PC-3 (cell line): ENCODE measurements at places on chromosomes 12 and 14. TPM values are rescaled to one million over a fixed set of nuclear protein-coding genes. Genes with fewer than 3 reads are reported as not detected.

Gene FGD6
- 14.2 and 14.3 TPM in 2 replicates for total RNA-seq

DNA sequence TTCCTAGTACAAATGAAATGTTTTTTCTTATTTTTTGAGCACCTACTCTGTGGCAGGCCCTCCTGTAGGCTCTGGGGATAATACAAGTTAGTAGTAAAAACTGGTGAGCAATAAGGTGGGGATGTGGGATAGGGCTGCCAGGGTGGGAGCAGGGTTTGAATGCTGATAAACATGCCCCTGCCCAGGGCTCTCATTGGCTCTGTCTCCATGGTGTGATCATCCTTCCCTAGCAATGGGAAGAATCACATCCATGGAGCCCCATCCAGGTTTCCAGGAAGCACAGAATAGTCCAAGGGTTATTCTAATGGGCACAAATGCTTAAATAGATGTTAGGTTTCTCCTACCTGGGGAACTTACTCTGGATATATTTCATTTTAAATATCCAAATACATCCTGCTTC is 45.5 kb downstream of the GIT2 start:
- H3K27me3 ChIP-seq, result no peaks in the 10 kb centered on the region
- peaks cover 26% of the 10 kb centered on the region for H3K36me3 ChIP-seq
- H3K27ac ChIP-seq, result peak overlapping the region; percentile 66; the same call in 1 of the 2 replicates
- DNase-seq, result no peak
- no peak overlapping the region for H3K4me3 ChIP-seq

- no peaks in the 10 kb centered on the region for H3K36me3 ChIP-seq
- H3K4me3 ChIP-seq, result no peak overlapping the region
These were observed 10.7 kb downstream of the NKX2-1 start for GRCh38 chr14:36509069-36509917.

DNA sequence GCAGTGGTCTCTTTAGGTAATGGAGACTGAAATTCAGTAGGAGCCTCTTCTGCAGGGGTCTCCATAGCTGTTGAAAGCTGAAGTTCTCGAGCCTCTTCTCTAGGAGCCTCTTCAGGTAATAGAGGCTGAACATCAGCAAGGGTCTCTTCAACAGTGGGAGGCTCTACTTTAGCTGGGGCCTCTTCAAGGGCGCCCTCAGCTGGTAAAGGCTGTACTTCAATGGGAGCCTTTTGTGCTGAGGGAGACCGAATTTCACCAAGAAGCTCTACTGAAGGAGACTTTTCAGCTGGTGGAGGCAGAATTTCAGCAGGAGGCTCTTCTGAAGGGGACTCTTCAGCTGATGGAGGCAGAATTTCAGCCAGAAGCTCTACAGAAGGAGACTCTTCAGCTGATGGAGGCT is 1.5 kb downstream of the FSCB start:
- no peak for DNase-seq
- no peak overlapping the region for H3K27ac ChIP-seq
- H3K4me3 ChIP-seq, result no peak overlapping the region

GRCh38 chr12:115506822-115507559 is 770.5 kb downstream of the MED13L start:
- peak; percentile 9 for DNase-seq
- 0 out of 2 replicates have a peak, but pooled peaks cover 2% of the 10 kb centered on the region for H3K27me3 ChIP-seq
- 0 out of 2 replicates have a peak, but pooled peaks cover 4% of the 10 kb centered on the region for H3K4me1 ChIP-seq
- no peaks in the 10 kb centered on the region for H3K36me3 ChIP-seq
- H3K27ac ChIP-seq, result no peak overlapping the region
- no peak overlapping the region for H3K4me3 ChIP-seq

Gene AQP2
- not detected in 2 replicates for total RNA-seq

DNA sequence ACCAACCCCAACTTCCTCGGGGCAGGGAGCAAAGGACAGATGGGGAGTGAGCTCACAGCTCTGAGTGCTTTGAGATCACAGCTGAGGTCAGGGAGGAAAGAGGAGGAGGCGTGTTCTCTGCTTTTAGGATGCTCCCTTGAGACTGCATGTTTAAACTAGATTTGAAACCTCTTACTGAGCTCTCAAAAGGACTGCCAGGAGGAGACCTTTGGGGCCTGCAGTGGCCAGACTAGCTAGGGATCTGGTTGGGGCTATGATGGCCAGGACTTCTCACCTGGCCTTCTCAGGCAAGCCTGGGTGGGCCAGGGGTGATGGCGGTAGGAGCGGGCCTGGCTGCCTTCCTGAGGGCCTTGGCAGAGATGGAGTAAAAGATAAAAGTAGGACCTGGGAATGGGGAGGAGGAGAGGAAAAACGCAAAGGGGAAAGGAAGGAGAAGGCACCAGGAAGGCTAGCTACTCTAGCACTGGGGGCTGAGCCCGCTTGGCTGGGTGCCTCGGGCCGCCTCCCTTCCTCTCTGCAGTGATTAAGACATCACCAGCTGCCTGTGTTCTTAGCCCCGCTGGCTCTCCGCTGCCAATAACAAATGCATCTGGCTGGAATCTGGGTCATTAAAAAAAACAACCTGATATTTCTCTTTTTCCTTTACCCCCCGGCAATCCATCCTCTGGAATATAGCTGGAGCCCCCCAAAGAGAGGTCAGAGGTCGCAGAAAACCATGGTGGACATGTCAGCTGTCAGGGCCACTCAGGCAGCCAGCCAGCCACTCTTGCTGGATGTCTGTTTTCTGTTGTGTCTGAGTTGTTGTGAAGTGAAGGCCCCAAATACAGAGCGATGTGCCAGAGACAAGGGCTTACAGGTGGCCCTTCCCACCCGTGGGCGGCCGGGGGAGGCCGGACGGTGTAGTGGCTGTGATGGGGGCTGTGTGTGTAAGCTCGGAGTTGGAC is 141.3 kb downstream of the TSPAN9 start:
- H3K4me1 ChIP-seq, result no peaks in the 10 kb centered on the region
- H3K27ac ChIP-seq, result no peak overlapping the region
- H3K4me3 ChIP-seq, result no peak overlapping the region
- no peak for DNase-seq
- no peaks in the 10 kb centered on the region for H3K36me3 ChIP-seq

DNA sequence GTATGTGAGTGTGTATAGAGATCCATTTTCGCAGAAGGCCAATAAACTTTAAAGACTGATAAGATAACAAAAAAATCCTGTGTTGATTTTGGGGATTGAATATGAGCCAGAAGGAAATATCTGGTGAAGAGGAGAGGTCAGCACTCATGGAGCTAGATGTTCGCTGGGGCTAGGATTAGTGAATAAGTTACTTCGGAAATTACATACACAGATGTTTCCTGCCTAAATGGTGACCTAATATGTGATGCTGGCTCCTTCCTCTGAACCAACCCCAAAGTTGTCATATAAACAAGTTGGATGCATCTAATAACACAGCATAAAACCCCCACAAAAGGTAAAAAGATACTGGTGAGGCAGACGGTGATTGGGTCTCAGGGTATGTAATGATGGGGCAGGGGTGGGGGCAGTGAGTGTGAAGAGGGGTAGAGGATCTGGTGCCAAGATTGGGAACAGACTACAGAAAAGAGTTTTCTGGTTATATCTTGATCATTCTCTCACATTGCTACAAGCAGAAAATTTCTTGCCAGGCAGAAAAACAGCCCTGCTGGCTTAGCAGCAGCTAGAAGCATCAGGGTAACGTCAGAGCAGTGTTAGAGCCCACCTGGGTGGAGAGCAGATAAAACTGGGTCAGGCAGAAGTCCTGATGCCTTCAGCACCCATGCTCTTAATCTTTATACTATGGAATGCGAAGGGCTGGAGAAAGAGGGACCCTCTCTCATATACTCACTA is 140.4 kb upstream of the GZMB start:
- H3K36me3 ChIP-seq, result no peaks in the 10 kb centered on the region
- H3K4me3 ChIP-seq, result no peak overlapping the region
- no peak overlapping the region for H3K27ac ChIP-seq
- no peak for DNase-seq
- no peaks in the 10 kb centered on the region for H3K4me1 ChIP-seq

DNA sequence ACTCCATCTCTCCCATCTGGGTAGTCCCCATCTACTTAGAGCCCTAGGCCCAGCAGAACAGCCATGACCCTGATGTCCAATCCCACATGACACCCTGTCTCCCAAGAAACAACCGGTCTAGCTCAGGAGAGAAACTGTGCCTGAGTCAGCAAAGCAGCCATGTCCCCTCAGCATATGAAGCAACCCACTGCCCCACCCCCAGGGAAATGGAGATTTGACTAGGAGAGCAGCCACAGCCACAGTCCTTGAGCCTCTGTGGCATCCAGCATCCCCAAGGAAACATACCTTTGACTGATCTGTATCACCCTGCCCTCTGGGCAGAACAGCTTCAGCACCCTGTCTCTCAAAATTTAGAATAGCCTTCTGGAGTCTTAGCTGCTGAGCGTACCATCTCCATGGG is 641.9 kb upstream of the FBXO33 start:
- DNase-seq, result no peak
- H3K4me1 ChIP-seq, result no peaks in the 10 kb centered on the region
- H3K27me3 ChIP-seq, result no peaks in the 10 kb centered on the region

Gene DPY19L2
- total RNA-seq, result 0.33 and 0.98 TPM in 2 replicates

DNA sequence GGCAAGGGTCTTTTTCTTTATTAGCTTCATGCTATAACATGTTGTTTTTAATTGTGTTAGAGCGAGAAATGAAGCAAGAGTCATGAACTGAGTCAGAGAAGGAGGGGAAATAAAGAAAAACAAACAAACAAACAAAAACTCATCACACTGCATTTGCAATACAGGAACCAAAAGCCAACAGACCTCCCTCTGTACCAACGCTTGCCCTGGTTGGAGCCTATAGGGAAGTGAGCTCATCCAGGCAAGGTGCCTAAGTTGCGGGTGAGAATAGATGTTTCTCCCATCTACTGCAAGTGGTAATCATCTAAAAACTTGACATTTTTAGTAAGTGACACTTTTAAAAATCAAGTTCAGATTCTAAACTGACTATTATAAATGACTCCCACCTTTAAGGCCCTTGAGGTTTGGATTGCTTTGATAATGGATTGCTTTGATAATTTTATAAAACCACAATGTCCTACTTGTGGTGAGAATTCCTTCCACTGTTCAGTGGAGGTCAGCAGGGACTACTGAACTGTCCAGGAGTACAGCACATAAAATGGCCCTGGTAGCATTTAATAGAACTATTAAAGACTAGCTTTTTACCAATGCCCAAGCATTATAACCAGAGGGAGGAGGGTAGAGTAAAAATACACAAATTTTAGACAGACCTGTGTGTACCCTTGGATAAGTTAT is 31.3 kb downstream of the SLC38A1 start:
- peaks cover 63% of the 10 kb centered on the region for H3K36me3 ChIP-seq
- no peaks in the 10 kb centered on the region for H3K27me3 ChIP-seq

Gene PTGDR
- total RNA-seq, result not detected in 2 replicates

- no peak overlapping the region for H3K27ac ChIP-seq
- peaks cover 25% of the 10 kb centered on the region for H3K4me1 ChIP-seq
- H3K4me3 ChIP-seq, result no peak overlapping the region
- H3K36me3 ChIP-seq, result no peaks in the 10 kb centered on the region
- peaks cover 22% of the 10 kb centered on the region for H3K27me3 ChIP-seq
These were observed 48.0 kb downstream of the SLC17A8 start for GRCh38 chr12:100404769-100405407.

DNA sequence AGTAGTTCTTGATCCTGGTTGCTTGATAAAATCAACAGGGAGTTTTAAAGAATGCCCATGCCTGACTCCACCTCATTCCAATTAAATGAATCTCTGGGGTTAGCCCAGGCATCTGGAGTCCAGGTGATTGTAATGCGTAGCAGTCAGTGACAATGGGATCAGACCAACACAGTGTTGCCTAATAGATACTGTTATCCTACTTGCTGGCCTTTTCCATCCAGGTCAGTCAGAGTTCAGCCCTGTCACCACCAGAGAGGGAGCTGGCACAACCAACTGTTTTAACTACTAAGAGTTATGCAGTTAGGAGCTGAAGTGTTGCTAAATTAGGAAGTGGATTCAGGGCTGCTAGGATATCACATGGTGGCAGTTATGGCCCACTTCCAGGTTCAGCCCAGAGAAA is 107.1 kb downstream of the GPR135 start:
- H3K36me3 ChIP-seq, result peaks cover 3% of the 10 kb centered on the region; the same call in 1 of the 2 replicates
- peaks cover 74% of the 10 kb centered on the region for H3K4me1 ChIP-seq
- H3K4me3 ChIP-seq, result no peak overlapping the region
- no peaks in the 10 kb centered on the region for H3K27me3 ChIP-seq
- peak; percentile 99 for DNase-seq

DNA sequence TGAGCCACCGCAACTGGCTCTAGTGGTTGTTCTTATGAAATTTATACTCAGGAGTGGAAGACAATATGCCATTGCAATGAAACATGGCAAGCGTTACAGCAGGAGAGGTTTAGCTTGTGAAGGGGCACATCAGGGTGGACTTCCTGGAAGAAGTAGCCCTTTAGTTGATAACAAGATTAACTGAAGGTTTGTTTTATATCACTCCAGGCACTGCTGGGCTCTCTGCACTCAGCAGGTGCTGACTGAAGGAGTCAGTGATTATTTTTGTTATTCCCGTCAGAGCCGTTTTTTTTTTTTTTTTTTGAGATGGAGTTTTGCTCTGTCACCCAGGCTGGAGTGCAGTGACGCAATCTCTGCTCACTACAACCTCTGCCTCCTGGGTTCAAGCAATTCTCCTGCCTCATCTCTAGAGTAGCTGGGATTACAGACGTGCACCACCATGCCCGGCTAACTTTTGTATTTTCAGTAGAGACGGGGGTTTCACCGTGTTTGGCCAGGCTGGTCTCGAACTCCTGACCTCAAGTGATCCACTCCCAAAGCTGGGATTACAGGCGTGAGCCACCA is 17.6 kb upstream of the GPR68 start:
- H3K4me3 ChIP-seq, result no peak overlapping the region
- no peaks in the 10 kb centered on the region for H3K36me3 ChIP-seq
- H3K27ac ChIP-seq, result no peak overlapping the region

DNA sequence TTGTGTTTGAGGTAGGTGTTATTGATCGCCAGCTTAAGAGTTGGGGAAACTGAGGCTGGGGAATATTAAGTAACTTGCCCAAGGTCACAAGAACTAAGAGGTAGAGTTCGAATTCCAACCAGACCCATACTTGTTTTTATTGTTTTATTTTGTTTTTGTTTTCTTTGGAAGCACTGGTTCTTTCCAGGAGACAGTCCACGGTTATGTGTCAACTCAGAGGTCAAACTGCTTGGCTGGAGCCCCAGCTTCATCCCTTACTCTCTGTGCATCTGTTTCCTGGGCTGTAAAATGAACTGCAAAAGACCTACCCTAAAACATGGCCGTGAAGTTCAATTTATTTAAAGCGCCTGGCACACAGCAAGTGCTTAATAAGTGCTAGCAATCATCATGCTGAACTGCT is 74.4 kb upstream of the MAP1LC3B2 start:
- H3K27ac ChIP-seq, result no peak overlapping the region
- no peak for DNase-seq
- no peak overlapping the region for H3K4me3 ChIP-seq

GRCh38 chr12:122161682-122162081 is 12.3 kb downstream of the IL31 start:
- H3K36me3 ChIP-seq, result no peaks in the 10 kb centered on the region
- no peak overlapping the region for H3K27ac ChIP-seq
- DNase-seq, result no peak
- H3K27me3 ChIP-seq, result no peaks in the 10 kb centered on the region
- no peak overlapping the region for H3K4me3 ChIP-seq
- no peaks in the 10 kb centered on the region for H3K4me1 ChIP-seq

GRCh38 chr14:99690636-99691035 is 6.5 kb downstream of the CYP46A1 start:
- H3K27me3 ChIP-seq, result no peaks in the 10 kb centered on the region
- H3K4me3 ChIP-seq, result no peak overlapping the region
- no peak overlapping the region for H3K27ac ChIP-seq
- no peak for DNase-seq

Gene IFNG-AS1
- total RNA-seq, result not detected in 2 replicates
